ENCODE measurements at places on chromosomes 4 and X.

- no peak for DNase-seq
These were observed 275.2 kb downstream of the STPG2 start for GRCh38 chr4:97868097-97868496.

DNA sequence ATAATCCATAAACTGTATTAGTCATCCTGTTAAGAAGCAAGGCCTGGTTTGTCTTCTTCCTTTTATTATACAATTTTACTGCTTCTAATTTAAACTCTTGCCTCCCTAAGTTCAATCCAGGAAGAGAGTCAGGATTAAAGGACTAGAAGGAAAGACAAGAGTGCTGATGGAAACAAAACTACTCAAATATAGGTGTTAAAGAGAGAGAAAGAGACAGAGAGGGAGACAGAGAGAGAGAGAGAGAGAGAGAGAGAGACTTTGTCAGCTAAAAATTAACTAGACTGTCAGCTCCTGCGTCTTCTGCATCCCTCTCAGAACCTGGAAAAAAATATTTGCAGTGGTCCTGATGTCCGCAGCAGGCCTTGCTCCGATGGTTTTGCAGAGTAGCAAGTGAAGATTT, 13.5 kb upstream of the FGG start:
- DNase-seq = no peak

DNA sequence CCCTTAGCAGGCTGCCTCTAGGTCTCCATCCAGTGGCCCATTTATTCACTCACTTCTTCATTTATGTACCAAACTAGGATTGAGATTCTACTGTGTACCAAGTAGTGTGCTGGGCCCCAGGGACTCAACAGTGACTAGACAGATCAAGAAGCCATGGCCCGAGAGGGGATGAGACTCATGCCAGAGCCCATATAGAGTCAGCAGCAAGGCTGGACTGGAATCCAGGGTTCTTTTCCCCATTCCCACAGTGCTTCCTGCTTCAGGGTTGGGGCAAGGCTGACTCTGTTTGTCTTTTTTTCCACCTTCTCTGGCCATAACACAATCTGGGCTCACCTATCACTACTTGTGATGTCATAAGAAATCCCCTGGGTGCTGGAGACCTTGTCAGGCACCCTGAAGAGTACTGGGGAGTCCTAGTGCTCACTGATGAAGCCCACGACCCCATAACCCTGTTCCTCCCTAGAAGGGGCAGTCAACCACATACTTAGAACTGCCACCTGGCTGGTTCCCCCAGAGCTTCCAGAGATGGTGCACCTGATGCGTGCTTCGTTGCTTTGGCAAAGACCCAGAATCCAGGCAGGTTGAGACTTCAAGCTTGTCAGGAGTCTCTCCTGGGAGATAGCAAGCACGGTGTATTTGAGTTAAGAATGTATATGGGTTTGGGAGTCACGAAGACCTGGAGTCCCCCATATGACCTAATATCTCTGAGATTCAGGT, 6.2 kb downstream of the RTL5 start:
- DNase-seq = no peak

GRCh38 chr4:25330335-25330734, 17.8 kb downstream of the ZCCHC4 start:
- DNase-seq = no peak

DNA sequence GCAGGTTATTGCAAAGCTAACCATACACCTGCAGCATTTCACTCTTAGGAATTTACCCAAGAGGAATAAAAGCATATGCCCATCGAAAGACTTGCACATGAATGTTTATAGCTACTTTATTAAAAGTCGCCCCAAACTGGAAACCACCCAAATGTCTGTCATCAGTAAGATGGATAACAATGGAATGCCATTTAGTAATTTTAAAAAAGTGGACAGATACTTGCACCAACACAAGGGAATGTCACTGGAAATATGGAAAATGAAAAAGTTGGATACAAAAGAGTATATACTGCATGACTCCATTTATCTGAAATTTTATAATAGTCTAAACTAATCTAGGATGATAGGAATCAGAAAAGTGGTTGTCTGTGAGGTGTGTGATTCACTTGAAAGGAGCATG, 12.9 kb downstream of the GK start:
- DNase-seq = no peak

- DNase-seq = no peak
These were observed 54.9 kb downstream of the REELD1 start for GRCh38 chr4:146269228-146269653.

All from Karpas-422 (cell line).